Kidney tubule cell (primary cell): ENCODE measurements at places on chromosomes 6 and 20.

DNA sequence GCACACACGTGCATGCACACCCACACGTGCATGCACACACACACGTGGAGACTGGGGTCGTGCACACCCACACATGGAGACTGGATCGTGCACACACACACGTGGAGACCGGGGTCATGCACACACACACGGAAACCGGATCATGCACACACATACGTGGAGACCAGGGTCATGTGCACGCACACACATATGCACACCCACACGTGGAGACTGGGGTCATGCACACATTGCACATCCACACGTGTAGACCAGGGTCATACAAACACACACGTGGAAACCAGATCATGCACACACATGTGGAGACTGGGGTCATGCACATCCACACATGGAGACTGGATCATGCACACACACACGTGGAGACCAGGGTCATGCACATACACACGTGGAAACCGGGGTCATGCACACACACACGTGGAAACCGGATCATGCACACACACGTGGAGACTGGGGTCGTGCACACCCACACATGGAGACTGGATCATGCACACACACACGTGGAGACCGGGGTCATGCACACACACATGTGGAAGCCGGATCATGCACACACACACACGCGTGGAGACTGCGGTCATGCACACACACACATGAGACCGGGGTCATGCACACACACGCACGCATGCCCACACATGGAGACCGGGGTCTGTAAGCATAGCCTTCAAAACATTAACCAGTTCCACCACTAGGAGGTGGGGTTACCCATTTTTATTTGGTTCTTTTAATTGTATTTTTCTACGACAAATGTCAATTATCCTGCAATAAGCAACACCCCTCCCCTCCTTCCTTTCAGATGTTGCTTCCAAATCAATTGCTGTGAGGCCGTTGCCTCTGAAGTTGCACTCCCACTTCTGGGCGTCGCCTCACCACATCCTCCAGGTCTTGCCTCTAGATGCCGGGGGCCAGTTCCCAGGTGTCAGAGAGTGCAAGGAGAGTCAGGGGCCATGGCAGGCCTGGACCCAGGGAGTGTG is 95.8 kb downstream of the TMEM242 start:
- no peak for DNase-seq

DNA sequence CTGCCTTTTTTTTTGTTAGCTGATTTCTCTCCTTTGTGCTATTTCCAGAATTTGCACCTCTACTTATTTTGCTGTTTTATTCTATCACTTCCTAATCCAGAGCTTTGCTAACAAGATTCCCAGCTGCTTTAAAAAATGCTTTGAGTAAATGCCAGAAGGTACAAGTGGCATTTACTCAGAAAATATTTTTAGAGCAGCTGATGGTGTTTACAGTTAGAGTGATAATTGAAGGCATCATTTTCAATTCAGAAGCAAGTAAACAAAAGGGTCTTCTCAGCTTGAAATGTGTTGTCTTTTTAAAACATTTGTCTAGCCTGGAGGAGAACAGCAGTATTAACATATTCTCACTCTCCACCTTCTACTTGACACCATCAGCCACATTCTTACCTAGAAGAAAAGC is 99.9 kb downstream of the OTOR start:
- no peak for DNase-seq

GRCh38 chr6:155473741-155474140 is 18.1 kb upstream of the NOX3 start:
- no peak for DNase-seq

GRCh38 chr6:27502508-27503435 is 29.9 kb upstream of the ZNF184 start:
- DNase-seq: peak; percentile 87

DNA sequence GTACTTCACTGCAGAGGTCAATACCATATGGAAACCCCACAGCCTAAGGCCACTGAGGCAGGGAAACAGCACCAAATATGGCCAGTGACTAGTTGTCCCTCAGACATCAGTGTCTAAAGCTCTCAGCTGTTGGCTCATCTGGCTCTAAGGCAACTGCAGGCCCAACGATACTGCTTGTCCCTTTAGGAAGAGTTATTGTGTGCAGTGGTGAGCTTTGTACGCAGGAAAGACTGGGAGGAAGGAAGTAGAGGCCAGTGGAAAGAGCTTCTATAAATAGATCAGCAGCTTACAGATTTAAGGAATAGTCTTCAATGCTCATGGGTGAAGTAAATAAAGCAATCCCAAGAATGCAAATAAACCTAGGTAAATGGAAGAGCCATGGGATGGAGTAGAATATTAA is 29.3 kb downstream of the DNAAF9 start:
- no peak for DNase-seq

DNA sequence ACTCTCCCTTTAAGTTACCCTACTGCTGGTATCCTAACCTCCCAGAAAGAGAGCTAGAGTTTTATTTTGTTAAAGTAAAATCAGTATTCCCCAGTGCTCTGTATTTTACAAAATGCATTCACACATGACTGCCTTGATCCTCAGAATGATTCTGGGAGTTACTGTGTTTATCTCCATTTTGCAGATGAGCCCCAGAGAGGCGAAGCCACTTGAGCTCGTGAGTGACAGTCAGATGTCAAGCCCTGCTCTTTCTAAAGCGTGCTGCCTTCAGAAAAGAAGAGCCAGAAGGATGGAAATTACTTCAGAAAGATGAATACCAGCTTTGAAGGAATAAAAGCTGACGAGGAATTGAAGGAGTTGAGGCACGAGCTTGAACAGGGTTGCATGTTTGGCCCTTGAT is 14.1 kb upstream of the OSER1 start:
- DNase-seq: no peak

GRCh38 chr20:4973330-4974097 is 27.8 kb downstream of the SLC23A2 start:
- peak; percentile 86 for DNase-seq

DNA sequence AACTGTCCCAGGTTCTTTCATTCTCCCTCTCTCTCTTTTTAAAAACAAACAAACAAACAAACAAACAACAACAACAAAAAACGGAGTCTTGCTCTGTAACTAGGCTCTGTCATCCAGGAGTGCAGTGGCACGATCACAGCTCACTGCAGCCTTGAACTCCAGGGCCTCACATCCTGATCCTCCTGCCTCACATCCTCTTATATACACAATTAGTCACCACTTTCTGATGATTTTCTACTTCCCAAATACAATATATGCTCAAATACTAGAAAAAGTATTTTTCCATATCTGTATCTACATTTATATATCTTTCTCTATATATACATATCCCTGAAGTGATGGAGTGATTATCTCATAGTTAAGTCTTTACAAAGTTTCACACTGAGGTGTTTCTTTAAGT is 170.7 kb downstream of the EPHA7 start:
- DNase-seq: no peak

- DNase-seq: no peak
Measured at GRCh38 chr6:14919038-14919670, 326.7 kb upstream of the JARID2 start.

DNA sequence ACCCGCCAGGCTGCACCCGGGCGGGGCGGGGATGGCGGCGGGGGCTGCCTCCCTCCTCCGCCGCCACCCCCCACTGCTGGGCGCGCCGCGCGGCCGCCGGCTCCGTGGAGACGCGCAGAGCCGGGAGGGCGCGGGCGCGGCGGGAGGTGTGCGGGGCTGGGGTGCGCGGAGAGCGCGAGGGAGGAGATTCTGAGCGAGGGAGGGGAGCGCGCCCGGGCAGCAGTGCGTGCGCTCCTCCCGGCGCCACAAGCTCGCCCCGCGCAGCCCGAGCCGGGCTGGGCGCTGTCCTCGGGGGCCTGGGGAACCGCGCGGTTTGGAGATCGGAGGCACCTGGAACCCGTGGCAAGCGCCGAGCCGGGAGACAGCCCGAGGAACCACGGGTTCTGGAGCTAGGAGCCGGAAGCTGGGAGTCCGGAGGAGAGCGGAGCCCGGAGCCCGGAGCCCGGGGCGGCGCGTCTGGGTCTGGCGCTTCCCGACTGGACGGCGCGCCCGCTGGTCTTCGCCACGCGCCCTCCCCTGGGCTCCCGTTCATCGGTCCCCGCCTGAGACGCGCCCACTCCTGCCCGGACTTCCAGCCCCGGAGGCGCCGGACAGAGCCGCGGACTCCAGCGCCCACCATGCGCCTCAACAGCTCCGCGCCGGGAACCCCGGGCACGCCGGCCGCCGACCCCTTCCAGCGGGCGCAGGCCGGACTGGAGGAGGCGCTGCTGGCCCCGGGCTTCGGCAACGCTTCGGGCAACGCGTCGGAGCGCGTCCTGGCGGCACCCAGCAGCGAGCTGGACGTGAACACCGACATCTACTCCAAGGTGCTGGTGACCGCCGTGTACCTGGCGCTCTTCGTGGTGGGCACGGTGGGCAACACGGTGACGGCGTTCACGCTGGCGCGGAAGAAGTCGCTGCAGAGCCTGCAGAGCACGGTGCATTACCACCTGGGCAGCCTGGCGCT is at the start of gene NTSR1:
NTSR1 (plus strand) TSS at position 246 of the 946 bp plus-strand sequence; CDS start at position 618, 372 bp downstream.
- DNase-seq: no peak

GRCh38 chr20:41592516-41593216 is 25.5 kb downstream of the CHD6 start:
- no peak for DNase-seq

- peak; percentile 38 for DNase-seq
Measured at GRCh38 chr20:49397525-49397924, 84.9 kb downstream of the KCNB1 start.

GRCh38 chr6:157944983-157945931 is 36.4 kb upstream of the SYNJ2 start:
- no peak for DNase-seq

- peak; percentile 9 for DNase-seq
Measured at GRCh38 chr6:148884461-148884860, 137.6 kb downstream of the UST start.

- no peak for DNase-seq
Measured at GRCh38 chr6:122713138-122713537, 66.4 kb upstream of the FABP7 start.

- DNase-seq: peak; percentile 86
Measured at GRCh38 chr6:136669299-136669699, 119.1 kb upstream of the MAP7 start.

DNA sequence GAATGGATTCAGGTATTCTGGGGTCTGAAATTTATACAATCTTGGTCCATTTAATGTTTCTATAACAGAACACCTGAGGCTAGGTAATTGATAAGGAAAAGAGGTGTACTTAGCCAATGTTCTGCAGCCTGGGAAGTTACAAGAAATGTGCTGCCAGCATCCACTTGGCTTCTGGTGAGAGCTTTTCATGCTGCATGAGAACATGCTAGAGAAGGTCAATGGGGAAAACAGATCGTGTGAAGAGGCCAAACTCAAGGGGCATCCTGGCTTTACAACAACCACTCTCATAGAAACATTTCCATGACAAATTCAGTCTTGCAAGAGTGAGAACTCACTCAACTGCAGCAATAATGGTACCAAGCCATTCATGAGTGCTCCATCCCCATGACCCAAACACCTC is 16.8 kb downstream of the IL22RA2 start:
- DNase-seq: no peak
